ENCODE measurements at places on chromosomes 7 and 10. TPM values are rescaled to one million over a fixed set of nuclear protein-coding genes. Genes with fewer than 3 reads are reported as not detected.

ADCYAP1R1 gene
- not detected for total RNA-seq

ABCC2 gene
- total RNA-seq: 1.7 TPM

CDNF gene
- total RNA-seq: 0.99 TPM

GRCh38 chr10:110492069-110492822 lies 5.5 kb upstream of the DUSP5 start:
- no peak for DNase-seq
- H3K36me3 ChIP-seq: no peaks in the 10 kb centered on the region
- no peak overlapping the region for H3K27ac ChIP-seq
- no peaks in the 10 kb centered on the region for H3K27me3 ChIP-seq

Data from endothelial cell of umbilical vein (primary cell).